ENCODE measurements at places on chromosomes 2 and 18.

DNA sequence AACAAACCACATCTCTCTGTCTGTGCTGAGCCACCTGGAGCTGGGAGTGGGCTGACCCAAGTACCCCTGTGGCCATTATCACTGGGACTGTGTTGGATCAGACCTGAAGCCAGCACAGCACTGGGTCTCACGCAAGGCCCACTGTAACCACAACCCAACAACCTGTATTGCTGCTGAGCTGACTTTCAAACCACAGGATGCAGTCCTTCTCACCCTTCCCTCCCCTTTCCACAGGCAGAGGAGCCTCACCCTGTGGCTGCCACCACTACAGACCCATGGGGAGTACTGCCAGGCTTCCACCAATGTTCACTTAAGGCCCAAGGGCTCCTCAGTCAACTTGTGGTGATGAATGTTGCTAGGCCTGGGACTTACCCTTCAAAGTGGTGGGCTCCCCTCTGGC, 135.7 kb downstream of the DIS3L2 start:
- no peak for DNase-seq

DNA sequence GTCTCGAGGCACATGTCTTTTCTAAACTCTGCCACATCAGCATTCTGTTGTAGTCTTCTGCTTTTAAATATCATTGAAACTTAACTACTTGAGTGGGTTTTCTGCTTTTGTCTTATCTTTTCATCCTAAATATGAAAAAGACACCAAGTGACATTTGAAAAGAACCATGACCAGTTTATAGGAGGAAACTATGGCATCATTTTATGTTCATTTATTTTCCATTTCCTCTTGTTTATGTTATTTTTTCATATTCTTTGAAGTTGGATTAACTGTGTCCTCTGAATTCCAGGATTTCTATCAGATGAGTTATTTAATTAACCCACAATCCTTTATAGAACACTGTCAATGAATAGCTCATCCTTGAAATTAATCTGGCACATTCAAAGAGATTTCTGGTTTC, 93.4 kb upstream of the ARHGAP28 start:
- no peak for DNase-seq

- DNase-seq, result peak; percentile 58
Observed at GRCh38 chr2:64453770-64454385, at the start of gene LGALSL. TSS of gene LGALSL (plus strand) at chr2:64454162. CDS start at chr2:64454546, 384 bp downstream.

GRCh38 chr2:177478029-177478428, 85.5 kb downstream of the AGPS start:
- DNase-seq, result no peak

DNA sequence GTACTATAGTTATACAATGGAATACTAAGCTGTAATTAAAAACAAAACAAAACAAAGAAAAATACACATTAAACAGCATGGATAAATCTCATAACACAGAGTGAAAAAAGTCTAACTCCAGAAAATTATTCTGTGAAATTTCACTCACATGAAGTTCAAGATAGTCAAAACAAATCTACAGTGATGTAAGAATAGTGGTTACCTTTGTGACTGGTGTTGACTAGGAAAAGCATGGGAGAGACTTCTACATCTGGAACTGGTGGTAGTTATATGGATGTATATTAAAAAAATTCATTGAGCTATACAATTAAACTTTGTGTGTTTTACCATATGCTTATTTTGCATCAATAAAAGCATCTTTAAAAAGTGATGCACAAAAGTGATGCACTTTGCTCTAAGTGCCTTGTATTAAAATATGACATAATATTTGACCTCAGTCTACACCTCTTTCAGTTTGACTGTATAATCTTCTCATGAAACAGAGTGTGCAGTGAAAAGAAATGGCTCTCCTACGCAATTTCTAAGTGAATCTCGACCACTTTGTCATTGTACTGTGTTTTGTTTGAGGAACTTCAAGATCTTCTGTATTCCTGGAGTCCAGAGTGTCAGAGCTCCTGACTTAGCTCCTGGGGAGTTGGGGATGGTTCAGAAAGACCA, 28.0 kb downstream of the STAT4 start:
- no peak for DNase-seq

GRCh38 chr2:181036848-181037603, 56.6 kb downstream of the UBE2E3 start:
- DNase-seq, result no peak

- DNase-seq, result no peak
Observed at GRCh38 chr18:10351219-10351818, 103.1 kb upstream of the APCDD1 start.

GRCh38 chr2:219441451-219442255, 7.0 kb downstream of the SPEG start:
- DNase-seq, result no peak

DNA sequence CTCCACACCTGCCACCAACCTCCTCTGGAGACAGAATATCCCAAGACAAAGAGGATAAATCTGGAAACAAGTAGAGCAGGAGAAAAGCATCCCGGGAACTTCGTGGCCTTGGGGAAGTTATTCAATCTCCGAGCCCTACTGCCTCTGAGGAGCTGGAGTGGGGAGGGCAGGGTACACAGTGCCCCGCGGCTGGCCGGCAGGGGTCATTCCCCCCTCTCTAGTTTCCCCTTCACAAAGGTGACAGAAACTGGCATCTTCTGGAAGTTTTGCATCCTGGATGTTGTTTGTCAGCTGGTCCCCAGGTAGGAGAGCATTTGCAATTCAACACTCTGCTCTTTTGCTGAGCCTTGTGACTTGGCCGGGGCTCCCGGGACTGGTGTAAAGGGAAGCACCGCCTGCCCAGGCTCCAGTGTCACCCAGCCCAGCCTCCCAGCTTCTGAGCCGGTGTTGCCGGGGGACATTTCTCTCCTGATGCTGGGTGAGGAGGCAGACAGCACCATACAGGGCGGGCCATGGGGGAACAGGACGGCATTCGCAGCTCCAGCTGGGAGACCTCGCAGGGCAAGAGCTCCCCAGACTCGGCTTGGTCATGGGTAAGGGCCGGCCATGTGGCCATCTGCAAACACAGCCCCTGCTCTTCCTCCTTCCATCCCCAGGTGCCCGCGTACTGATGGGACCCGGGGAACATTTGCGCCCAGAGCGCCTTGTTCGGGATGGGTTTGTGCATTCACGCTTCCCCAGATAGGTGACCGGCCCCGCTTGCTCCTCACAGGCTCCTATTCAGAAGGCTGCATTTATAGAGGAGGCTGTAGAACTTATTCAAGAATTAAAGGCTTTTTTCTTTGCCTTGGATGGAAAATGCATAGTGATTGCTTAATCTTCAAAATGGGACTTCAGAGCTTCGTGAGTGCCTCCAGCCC, 7.4 kb upstream of the NTSR2 start:
- no peak for DNase-seq

- DNase-seq, result peak; percentile 50
Observed at GRCh38 chr2:42342061-42342794, 18.8 kb downstream of the COX7A2L start.

GRCh38 chr2:100260712-100261620, 61.3 kb downstream of the LONRF2 start:
- peak; percentile 49 for DNase-seq

DNA sequence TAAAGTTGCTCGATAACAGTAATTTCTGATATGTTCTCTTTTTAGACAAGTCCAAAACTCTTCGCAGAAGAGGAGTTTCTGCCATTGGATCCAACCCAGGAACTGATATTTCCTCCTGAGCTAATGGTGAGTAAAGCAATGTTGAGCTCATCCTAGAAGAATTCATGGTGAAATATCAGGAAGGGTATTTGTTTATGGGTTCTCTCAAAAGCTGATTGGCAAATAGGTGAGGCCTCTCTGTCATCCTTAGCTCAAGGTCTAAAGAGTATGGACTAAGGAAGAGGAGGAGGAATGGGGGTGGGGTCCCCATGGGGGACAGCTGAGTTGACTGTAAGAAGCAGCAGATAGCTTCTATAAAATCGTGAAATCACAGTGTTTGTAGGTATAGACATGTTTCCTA, 18.2 kb downstream of the AOX1 start:
- DNase-seq, result no peak

GRCh38 chr2:224181534-224182155, 142.6 kb upstream of the SERPINE2 start:
- DNase-seq, result no peak

DNA sequence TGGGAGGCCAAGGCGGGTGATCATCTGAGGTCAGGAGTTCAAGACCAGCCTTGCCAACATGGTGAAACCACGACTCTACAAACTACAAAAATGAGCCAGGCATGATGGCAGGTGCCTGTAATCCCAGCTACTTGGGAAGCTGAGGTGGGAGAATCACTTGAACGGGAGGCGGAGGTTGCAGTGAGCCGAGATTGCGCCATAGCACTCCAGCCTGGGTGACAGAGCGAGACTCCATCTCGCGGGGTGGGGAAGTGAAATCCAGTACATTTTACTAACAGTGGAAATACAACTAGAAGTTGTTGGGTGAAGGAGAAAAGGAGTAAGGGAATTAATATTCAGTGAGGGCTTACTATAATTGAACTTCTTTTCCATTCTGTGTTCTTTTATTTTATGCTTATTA, 13.2 kb upstream of the ENOSF1 start:
- DNase-seq, result peak; percentile 41

DNA sequence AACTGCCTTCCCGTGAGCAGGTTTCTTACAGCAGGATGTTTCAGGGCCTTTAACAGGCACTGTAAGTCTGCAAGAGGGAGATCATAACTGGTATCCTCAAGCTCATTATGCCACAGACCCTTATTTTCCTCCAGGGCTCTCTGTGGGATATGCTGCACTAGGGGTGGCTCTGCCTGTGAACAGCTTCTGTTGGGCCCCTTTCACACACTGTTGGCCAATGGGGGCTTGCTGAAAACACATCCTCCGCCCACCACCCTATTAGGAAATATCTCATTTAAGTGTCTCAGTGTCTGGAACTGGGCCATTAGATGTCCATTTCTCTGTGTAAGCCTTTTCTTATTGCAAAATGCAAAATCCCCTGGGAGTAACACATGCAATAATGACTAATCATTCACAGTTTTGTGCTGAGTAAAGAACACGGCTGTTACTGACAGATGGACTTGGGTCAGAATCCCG, 414.3 kb upstream of the HS6ST1 start:
- DNase-seq, result peak; percentile 96

DNA sequence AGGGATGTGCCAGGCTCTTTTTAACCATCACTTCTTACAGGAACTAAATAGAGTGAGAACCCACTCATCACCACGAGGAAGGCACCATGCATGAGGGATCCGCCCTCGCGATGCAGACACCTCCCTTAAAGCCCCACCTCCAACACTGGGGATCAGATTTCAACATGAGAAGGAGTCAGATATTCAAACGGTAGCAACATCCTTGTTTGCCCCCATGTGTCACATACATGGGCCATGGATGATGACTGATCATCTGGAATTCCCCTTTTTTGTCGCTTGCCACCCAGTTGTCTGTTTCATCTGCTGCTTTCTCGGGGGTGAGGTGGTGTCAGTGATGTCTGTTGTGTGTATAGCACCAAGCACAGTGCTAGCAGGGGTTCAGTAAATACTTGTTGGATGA, 57.9 kb downstream of the NCK2 start:
- peak; percentile 81 for DNase-seq

DNA sequence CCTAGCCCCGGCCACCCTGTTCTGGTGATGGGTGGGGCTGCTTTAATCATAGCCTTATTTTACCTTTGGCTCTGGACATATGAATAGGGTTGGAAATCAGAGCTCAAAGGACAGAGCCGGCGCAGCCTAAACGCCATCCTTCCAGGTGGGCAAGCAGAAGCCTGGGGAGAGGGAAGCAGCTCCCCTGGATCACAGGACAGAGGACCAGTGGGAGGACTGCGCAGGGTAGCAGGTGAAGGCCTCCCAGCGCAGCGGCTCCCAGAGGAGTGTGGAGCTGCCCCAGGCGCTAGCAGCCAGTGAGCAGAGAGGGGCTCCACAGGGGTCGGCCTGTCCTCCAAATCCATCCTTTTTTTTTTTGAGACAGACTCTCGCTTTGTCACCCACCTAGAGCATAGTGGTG, 16.4 kb upstream of the CYS1 start:
- no peak for DNase-seq

GRCh38 chr2:18988631-18989232, 369.7 kb downstream of the OSR1 start:
- no peak for DNase-seq

GRCh38 chr2:148450531-148450930, 194.0 kb upstream of the EPC2 start:
- no peak for DNase-seq

- peak; percentile 11 for DNase-seq
Observed at GRCh38 chr2:121650315-121650930, 1.2 kb upstream of the CLASP1 start.

GRCh38 chr18:1530650-1531049, 626.0 kb downstream of the ADCYAP1 start:
- DNase-seq, result no peak

- peak; percentile 73 for DNase-seq
Observed at GRCh38 chr2:88159955-88160415, 10.2 kb upstream of the THNSL2 start.

GRCh38 chr2:150284116-150284515, 203.4 kb downstream of the RND3 start:
- DNase-seq, result no peak

DNA sequence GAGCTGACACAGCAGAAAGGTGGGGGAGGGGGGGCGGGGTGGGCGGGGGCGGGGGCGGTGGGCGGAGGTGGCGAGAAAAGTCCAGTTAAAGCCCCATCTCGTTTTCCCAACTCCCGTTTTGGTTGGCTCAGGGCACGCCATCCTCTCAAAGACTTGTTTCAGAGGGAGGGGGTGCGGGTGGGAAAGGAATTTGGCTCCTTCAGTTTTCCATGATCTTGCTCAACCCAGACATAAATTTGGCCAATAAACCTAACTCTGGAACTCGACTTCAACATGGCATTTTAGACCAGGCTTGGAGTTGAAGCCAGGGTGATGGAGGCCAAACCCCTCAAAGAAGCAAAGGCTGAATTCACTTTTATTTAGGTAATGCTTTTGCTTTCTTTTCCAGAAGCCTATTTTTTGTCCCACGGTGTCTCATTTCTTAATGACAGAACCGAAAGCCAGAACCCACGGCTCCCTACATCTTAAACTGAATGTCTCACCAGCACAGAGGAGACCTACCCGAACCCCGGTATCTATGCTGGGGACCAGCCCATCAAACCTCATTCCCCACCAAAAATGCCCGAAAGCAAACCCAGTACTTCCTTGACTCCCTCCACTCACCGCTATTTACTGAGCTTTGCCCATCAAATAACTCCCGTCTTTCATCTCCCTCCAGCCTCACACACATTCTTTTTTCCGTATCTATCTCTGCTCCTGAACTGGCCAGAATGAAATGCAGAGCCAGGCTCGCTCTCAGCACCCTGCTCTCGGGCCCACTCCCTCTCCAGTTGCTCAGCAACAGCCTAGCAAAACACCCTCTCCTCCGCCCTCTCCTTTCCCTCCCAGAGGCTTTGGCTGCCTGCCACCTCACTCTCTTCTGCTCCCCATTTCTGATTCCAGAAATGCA, 4.3 kb downstream of the IGFBP5 start:
- peak; percentile 43 for DNase-seq

DNA sequence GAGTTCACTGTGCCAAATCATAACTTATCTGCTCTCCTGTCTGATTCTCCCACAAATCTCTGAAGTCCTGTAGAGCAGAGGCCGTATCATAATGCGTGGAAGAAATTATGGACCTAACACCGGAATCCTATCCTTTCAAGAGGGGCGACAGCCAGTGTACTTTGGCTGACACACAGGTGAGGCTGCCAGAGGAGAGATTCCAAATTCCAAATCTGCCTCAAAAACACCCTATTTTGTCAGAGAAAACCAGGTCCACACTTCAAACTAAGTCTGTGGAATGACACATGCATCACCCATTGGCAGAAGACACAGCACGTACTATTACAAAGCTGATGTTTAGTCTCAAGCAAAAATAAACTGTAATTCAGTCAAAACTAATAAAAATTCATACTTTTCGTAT, 139.2 kb upstream of the PID1 start:
- DNase-seq, result no peak

- peak; percentile 24 for DNase-seq
Observed at GRCh38 chr18:67599277-67599676, 82.8 kb upstream of the DSEL start.

GRCh38 chr2:1584691-1585485, 159.4 kb downstream of the PXDN start:
- DNase-seq, result no peak
